ENCODE measurements at places on chromosomes 7 and 10.

DNA sequence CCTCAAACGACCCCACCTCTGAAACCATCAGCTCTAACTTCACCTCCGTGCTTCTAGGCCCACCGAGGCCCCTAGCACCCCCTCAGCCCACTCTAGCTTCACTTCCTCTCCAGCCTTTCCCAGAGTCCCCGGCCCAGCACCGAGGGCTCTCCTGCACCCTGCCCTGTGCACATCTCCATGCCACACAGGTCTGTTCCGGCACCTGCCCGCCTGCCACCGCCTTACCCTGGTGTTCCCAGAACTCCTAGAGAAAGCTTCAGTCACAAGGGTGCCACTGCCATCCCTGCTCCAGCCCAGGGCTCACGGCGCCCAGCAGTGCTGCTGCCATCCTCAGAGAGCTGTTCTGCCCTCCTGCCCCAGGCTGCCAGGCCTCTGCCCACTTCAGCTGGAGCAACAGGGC, 61.3 kb upstream of the INSIG1 start:
- no peak for DNase-seq

DNA sequence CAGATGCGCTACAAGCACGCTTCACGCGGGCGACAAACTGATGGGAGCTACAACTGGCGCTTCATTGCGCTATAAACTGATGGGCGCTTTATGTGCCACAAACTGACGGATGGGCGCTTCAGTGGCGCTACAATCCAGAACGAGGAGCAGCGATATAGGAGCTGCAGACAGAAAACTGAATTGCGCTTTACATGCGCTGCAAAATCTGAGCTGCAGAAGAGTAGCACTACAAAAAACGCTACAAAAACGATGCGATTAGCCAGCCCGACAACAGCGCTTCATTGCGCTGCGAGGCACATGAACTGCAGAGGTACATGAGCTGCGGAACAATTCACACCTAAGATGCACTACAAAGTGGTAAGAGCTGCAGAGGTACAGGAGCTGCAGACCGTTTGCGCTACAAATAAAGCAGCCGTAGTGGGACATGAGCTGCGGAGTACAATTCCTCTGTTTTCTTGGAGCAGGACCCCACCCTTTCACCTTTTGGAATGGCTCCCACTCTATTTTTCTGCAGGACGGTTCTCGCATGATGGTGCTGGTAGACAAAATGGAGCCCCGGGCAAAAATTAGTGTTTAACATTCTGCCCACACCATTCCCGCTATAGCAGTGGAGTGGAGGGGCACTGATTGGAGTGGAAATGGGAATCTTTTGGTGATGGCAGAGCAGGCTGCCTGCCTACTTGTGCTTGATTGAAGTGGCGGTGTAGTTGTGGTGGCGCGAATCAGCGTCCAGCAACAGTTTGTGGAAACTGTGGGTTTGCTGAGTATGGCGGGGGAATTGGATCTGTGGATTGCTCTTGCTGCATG, 1.2 kb upstream of the SGCE start:
- DNase-seq: no peak

DNA sequence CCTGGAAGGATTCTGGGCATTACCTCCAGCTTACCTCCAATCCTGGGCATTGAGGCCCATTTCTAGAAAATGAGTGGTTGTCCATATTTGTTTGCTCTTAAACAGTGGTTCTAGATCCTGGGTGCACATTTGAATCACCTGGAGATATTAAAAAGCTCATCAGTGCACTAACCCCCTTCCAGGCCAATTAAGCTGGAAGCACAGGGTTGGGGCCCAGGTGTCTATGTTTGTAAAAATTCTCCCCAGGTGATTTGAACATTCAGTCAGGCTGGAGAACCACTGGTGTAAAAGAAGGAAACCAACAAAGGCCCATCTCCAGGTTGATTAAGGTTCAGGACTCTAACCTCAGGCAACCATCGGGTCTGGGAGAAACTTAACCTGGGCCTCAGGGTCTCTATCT, 102.6 kb upstream of the NANOS1 start:
- no peak for DNase-seq

- DNase-seq: no peak
These were observed 77.9 kb downstream of the MAD1L1 start for GRCh38 chr7:2154831-2155230.

DNA sequence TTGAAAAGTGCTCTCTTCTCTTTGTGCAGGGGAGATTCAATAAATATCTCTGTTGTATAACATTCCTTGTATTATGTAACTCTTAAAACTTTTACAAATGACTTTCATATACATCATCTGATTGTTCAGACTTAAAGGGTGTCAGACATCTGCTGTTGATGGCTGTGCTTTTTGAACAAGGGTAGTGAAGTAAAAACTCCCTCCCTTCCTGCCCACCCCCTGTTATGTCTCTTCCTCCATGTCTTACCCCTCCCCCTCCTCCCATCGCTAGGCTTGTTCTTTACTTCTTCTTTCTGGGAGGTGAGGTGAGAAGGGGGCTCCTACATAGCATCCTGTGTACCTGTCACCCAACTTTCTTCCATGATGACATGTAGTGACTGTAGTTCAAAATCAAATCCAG, 23.4 kb upstream of the ABCB4 start:
- DNase-seq: no peak

GRCh38 chr7:435630-436366, 83.8 kb downstream of the PDGFA start:
- DNase-seq: no peak

DNA sequence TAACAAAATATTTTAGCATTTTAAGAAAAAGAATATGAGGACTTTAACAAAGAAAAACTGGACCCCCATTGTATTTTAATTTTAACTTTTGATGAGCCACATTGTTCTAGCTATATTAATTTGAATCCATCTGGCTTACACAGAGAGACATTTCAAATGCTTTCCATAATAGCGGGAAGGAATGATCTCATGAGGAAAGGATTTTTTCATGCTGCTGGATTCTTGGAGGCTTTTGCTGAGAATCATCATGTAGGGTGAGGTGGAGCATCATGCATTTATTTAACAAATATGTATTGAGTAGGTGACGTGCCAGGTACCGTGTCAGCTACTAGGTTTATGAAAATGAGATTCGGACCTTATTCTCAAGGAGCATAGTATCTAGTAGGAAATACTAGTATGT, 1006.3 kb downstream of the SORCS1 start:
- no peak for DNase-seq

DNA sequence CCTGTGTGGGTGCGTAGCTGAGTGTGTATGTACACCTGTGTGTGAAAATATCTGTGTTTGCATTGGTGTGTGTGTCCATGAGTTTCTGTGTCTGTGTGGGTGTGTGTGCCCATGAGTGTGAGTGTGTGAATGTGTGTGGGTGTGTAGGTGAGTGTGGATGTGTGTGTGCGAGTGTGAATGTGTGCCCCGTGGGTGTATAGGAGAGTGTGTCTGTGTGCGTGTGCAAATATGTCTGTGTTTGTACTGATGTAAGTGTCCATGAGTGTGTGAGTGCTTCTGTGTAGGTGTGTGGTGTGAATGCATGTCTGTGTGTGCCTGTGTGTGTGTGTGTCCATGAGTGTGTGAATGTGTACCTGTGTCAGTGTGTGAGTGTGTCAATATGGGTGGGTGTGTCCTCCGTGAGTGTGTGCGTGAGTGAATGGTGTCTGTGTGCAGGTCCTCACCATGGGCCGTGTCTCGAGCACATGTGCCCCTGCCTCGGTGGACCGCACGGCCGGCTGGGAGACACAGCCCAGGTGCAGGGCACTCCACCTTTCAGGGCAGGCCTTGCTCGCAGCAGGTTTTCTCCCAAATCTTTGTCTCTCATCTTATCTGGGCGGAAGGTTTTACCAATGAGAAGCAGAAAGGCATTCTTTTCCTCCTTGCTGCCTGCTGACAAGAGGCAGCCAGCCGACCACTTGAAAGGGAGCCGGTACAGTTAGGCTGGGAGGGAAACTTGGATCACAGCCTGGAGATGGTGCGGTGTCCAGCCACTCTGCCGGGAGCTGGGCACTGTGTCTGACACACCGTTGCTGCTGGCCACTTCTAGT, 107.1 kb upstream of the FAM20C start:
- no peak for DNase-seq

GRCh38 chr7:149475121-149476045, 14.5 kb upstream of the ZNF777 start:
- no peak for DNase-seq

DNA sequence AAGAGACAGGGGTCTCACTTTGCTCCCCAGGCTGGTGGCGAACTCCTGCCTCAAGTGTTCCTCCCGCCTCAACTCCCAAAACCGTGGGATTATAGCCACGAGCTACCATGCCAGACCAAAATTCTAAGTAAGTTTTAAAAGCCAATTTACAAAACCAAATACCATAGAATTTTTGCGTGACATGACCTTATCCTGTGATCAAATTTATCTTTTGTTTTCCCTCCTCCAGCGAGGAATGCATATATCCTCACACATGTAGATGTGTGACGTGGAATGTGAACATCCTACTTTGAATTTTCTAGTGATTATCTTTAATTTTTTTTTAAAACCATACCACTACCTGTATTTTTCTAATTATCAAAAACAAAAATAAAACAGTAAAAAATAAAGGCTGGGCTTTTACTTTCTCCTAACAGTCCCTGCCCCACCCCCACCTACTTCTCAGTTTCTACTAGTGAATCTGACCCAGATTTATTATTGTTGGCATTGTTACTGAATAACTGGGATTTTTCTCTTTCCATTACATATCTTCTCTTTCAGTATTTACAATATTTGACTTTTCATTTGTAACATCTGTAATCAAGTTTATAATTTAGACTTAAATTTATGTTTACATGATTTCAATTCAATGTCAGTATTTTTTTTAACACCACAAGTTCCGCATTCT, 26.0 kb downstream of the CYTH3 start:
- no peak for DNase-seq

DNA sequence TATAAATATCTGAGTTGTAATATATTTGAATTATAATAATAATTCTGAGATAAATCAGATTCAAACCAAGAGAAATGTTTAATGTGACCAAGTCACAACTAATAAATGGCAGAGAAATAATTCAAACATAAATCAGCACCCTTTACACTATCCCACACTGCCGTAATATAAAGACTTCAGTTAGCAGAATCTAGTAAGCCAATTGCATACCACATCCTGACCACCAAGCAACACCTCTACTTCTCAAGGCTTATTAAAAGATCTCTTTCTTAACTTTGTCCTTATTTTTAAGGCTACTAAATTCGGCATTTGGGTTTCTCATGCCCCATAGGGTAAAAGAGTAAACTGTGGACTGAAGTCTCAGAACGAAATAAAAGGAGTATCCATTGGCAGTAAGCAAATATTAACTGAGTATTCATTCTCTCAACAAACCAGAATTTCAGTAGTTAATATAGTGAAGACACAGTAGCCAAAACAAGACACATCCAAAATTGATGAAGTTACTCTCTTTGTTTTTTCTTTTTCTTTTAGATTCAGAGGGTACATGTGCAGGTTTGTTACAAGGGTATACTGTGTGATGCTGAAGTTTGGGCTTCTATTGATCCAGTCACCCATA, 14.8 kb downstream of the ACBD5 start:
- DNase-seq: no peak

DNA sequence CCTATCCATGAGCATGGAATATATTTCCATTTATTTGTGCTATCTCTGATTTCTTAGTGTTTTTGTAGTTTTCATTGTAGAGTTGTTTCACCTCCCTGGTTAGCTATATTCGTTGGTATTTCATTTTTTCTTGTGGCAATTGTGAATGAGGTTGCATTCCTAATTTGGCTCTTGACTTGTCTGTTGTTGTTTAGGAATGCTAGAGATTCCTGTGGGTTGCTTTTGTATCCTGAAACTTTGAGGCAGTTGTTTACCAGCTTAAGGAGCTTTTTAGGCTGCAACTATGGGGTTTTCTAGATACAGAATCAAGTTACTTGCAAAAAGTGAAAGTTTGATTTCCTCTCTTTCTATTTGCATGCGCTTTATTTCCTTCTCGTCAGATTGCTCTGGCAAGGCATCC, 304.7 kb upstream of the GRM3 start:
- DNase-seq: no peak

GRCh38 chr10:93816123-93816747, 58.5 kb downstream of the LGI1 start:
- no peak for DNase-seq

- no peak for DNase-seq
These were observed 76.8 kb downstream of the MKI67 start for GRCh38 chr10:128049226-128050120.

- no peak for DNase-seq
These were observed 252.7 kb upstream of the ETV1 start for GRCh38 chr7:14242175-14242574.

- no peak for DNase-seq
These were observed 41.7 kb downstream of the RGS10 start for GRCh38 chr10:119500821-119501220.

- no peak for DNase-seq
These were observed 241.4 kb downstream of the LRMDA start for GRCh38 chr10:75672842-75673241.

DNA sequence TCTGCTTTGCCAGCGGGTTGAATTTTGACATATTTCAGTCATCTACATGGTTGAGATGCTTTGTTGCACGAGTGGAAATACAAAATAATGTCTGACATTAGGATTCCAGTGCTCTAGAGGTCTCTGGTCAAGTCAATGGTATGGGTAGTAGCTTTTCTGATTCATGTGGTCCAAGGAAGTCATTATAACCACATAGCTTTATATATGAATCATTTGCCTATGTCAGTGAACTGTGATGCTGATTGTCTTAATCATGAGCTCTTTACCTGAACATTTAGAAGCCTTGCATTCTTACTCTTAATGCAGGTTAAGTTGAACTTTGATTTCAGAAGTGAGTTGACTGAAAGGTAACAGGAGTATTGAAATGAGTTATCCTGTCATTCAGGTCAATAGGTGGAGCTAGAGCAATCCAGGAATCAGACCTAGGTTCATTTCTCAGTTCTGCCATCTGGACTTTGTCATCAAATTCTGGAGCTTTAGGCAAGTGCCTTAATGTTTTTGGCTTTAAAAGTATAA, 3.3 kb downstream of the MAPK8 start:
- no peak for DNase-seq

Measured in hypothalamus (tissue), 51 donors.